ENCODE measurements at places on chromosomes 3 and 15.

DNA sequence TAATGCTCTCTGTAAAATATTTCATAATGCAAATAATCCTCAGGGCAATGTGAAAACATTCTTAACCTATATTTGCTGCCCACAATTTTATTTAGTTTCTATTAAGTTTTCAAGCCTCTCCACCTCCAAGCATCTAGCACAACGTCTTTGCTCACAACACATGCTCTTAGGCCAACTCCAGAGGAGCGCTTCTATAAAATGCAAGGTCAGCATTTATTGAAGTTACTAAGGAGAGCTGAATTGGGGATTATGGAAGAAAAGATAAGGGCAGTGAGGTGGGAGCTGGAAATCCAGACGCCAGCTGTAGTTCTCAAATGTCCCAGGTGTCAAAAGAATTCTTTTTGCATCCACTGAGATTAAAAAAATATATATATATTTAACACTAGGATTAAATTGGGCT is 996 bp downstream of the RABL3 start:
- DNase-seq = no peak

GRCh38 chr15:42491539-42492225 is 741 bp upstream of the ZNF106 start:
- DNase-seq = no peak

DNA sequence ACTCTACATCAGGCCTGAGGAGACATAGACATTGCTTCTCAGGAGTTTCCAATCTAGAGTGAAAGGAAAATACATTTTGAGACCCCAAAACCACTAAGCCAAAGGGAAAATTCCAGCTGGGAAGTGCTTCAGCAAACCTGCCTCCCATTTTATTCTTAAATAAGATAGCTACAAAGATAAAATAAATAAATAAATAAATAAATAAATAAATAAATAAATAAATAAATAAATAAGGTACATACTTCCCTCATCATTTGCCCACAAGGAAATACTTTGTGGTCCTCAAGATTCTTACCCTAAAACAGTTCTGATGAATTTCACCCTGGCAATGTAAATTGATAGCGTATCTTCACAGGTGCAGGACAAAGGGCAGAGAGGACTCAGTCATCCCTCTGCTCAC is 474.0 kb upstream of the ROBO1 start:
- DNase-seq = no peak

- DNase-seq = peak; percentile 35
Measured at GRCh38 chr3:182862159-182862860, 69.0 kb downstream of the ATP11B start.

GRCh38 chr15:66860844-66861243 is 158.8 kb downstream of the SMAD6 start:
- no peak for DNase-seq

DNA sequence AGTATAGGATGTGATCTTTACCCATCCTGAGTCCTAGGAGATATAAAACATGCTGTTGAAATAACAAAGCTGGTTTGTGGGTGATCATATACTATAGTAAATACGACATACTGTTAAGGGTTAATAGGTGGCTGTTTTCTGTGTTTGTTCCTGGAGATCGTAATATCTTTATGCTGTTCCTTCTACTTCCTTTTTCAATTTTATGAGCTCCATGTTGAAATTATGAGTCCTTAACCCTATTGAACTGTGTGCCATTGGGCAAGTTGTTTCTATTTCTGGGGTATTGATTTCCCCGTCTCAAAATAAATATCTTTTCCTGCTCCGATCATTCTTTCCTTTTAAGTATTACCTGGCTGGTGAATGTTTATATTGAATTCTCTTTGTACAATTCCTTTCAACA is 115.1 kb downstream of the LPP start:
- no peak for DNase-seq

DNA sequence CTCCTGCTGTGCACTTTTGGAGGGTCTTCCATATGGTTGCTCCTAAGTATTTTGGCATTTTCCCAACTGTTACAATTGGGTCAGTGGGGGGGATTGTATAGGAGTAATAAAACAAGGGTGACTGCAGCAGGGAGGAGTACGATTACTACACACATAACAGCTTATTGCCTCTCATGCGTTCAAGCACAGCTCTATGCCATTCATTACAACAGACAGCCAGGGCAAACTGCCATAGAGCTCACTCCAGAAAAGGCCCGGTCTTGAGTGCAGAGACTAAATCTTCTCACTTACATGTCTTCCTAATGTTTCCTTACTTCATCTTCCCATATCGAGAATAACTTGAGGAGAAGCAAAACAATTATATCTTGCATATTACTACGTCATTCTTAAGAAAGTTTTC is 1.4 kb upstream of the CHMP2B start:
- no peak for DNase-seq

DNA sequence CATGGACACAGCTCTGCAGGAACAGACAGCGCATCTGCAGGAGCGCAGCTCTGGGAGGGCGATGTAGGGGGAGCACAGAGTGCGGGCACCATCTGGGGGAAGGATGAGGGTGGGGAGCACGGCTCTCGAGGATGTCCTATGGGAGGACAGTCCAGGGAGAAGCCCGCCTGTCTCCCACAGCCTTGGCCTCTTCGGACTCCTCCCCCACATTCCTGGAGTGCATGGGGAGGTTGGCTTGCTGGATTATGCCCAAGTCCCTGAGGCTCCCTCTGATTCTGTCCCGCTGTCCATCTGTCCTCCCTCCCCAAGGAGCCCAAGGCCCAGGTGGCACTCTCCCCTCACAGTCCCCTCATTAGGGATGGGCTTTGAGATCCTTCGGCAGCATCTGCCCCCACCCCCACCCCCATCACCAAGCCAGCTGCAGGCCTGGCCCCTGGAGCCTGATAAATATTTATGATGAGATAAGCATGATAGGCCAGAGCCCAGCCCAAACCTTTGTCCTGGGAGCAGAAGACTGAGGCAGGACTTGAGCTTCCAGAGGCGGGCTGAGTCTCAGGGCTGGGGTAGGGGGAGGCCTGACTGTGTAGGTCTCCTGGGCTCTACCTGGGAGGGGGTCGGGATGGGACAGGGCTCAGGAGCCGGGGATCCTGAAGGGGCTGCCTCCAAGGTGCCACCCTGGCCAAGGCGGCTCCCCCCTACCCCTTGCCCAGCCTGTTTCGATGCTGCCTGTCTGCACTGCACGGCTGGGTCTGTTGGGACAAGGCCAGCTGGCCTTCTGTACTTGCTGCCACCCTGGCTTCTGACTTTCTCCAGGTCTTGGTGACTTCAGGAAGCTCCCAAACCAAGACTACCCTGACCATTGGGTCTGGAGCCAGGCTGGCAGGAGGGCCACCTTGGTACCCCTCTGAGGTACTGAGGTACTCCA is 28.6 kb upstream of the SEMA3F start:
- DNase-seq = no peak

DNA sequence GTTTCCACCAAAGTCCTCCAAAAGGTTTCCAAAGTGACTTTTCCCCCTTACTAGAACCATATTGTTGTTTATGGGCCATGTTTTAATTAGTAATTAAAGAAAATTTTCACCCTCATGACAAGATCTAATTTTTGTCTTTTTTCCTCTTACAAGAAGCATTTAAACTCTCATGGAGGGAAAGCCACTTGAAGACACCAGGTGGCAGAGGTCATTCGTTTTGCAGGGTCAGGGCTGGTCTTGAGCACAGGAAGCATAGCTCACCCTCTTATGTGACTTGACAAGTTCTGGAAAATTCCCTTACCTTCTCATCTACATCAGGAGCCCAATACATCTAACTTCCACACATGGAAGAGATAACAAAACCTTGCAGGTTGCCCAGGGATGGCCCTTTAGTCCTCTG is 163.7 kb downstream of the GREM1 start:
- DNase-seq = no peak

DNA sequence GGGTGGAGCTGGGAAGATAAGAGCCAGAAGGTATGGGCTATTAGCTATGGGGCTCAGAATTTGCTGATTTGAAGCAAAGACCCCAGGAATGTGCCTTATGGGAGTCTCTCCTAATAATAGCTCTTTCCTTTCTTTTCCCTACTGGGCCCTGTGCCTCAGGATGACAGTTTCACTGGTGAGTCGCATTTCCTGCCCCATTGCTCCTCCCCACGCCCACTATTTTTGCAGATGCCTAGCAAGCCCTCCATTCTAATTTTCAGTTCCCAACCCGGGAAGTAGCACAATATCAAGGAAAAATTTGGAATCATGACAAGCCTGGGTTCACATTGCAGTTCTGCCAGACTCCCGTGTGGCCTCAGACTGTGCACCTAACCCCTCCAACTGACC is 583 bp downstream of the IL17RE start:
- no peak for DNase-seq

DNA sequence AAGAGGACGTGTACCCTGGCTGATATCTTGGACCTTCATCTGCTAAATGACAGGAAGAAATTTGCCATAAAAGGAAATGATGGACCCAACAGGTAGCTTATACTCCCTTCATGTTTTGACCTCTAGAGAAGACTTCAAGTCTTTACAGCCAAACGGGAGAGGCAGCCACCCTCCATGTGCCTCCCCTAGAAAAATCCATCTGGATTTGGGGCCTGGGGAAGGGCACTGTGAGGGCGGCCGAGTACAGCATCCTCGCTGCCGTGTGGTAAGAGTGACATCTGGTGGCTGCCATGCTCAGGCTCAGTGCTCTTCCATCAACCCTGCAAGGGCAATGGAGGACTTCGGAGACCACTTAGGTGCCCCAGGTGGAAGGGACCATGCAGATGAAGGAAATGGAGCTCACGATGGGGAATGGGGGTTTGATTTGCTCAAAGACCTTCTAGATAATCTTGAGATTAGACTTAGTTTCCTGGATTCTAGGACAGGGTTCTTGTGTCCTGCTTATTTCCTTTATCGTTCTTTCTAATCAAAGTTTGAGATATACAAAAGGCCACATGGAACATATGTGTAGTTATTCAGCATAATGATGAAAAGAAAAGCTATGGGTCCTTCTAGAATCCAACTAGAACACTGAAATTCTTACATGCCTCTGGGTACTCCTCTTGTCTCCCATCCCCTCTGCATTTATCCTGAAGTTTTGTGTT is 44.4 kb downstream of the AQP9 start:
- peak; percentile 23 for DNase-seq

DNA sequence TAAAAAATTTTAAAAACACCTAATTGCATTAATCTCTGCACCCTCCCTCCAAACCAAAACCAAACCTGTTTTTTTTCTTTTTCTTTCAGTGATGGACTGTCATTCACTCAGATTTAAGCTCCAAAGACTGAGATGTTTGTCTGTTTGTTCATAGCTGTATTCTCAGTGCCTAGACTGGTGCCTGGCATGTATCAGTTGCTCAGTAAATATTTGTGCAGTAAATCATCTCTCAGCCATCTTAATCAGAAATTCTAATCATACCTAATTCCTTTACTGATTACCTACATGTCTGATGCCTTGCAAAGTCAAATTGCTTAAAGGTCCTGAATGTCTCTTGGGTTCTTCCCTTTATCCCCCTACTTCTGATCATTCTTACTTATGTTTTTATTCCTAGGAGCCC is 138.8 kb downstream of the ZNF609 start:
- no peak for DNase-seq

- no peak for DNase-seq
Measured at GRCh38 chr3:100984308-100984707, 8.9 kb downstream of the ABI3BP start.

DNA sequence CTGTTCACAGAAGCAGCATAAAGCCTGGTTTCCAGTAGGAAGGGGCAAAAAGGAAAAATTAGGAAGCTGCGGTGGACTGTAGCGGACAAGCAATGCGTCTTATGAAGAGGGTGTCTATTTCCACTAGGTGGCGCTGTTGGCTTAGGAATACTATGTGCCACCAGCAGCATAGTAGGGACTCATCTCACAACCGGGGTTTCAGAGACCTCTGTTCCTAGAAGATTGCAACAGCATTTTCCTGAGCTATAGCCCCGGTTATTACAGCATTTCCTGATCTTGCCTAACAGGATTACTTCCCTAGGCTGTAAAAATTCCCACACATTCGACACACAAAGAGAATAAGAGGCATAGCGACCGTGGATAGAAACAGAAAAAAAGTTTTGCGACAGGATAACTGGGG is 683.0 kb downstream of the TBL1XR1 start:
- DNase-seq = peak; percentile 19

DNA sequence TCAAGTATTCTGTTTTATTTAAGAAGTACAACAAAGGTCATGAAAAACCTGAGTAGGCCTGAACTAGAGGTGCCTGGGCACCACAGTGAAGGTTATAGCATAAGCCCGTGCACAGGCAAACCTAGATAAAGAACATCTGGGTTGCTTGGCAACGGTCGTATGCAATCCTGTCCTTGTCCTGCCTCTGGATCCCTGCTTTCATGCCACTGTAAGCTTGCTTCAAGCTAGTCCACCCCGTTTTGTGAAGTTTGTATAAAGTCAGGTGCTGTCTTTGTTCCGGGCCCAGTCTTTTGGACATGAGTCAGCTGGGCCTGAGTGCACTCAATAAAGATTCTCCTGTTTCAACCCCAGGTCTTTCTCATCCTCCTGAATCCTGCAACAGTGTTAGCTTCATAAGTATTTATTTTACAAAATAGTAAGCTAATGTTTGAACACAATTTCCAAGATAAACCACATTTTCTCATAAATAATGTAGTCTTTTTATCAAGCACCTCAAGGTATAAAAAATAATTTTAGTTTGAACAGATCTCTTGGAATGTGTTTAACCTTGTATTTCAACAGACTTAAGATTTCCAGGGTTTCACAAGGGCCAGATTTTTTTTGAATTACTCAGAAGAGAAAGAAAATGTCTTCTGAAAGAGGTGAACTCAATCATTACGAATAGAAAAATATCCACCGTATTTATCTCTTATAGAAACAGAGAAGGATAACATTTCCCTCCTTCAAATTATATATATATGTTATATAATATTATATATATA is 14.3 kb upstream of the SLC9C1 start:
- DNase-seq = no peak

GRCh38 chr3:160437083-160437455 is 12.5 kb downstream of the TRIM59 start:
- no peak for DNase-seq

GRCh38 chr15:41866263-41866703 is 27.6 kb downstream of the SPTBN5 start:
- no peak for DNase-seq

DNA sequence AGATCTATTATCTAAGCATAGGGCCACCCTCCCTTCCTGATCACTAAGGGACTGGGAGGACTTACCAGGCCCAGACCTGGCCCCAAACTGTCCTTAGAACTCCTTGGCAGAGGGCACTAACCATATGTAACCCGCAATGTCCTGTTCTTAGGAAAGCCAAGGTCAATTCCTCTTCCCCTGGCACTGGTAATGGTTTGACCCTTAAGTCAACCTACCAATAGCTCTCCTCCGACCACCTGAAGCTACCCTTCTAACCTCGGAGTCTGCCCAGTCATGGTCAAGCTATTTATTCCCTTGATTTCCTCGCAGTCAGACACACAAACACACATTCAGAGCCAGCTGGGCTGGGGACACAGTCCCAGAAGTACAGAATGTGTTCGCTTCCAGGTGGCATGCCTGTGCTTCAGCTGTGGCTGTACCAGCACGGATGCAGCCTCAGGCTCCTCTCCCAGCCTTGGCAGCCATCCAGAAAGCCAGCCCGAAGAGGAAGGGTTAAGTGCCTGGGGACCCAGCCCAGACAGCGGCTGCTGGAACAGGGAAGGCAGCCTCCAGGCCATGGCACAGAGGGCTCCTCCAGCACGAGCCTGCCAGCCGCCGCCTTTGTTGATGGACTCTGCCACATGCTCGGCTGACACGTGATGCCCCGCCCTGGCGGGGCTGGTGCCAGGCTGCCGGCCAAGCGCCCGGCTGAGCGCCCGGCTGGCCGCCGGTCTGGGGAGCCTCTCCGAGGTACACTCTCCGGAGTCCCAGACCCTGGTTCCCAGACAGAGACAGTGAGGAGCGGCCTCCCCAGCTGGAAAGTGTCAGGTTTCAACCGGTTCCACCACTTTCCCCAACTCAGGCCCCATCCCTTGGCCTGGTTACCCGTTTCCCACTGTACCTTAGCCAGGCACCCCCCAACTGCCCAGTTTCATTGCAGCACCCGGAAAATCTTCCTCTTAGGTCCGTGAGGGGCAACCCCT is 5.5 kb downstream of the BMF start:
- DNase-seq = no peak
